ENCODE measurements at places on chromosomes 7 and 10.

DNA sequence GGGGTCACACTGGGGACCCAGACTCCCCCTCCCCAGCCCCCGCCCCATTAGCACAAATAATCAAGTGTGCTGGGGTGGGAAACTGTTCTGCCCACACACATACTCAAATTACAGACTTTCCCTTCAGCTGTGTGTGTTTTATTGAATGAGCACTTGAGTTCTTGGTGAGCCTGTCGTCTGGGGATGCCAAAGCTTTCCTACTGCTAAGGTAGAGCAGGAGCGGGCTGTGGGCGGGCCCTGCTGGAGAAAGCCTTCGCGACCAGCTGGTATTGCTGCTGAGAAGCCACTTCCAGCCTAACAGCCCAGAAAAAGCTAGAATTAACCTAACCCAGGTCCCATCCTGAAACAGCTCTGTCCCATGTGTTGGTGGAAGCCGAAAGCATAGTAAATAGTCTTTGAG is 87.0 kb upstream of the KMT2E start:
- DNase-seq, result no peak

DNA sequence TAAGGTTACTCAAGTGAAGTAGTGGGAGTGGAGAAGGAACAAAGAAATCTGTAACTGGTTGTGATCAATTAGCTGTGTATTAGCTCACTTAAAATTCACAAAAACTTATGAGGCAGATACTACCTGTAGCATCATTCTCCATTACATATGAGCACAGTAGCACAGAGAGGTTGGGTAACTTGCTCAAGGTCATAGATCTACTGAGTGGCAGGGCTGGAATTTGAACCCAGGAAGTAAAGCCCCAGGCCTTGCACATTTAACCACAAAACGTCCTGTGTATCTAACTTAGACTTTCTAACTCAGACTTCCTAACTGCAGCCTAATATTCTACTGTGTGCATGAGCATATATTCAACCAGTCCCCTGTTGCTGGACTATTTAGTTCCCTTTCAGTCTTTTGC is 5.6 kb upstream of the SLF2 start:
- no peak for DNase-seq

- DNase-seq, result no peak
These were observed 3.4 kb downstream of the CAV1 start for GRCh38 chr7:116528008-116528789.

DNA sequence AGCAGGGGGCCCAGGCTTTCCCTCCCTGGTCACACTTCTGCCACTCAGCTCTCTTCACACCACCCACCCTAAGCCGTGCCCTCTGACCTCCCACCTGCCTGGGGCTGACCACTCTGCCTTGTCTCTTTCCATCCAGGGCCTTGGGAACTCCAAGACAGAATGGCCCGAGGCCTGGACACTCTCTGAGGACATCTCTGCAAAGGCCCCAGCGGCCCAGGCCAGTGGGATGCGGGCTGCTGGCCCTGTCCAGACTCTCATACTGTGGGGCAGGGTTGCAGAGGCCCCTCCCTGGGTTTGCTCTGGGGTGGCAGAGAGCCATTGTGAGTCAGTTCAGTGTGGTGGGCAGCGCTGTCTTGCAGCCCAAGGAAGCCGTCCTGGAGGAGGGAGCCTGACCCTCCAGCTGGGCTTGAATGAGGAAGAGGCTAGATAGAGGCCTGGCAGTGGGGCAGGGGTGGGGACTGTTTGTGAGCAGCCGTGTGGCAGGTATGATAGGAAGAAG is 39.9 kb upstream of the RABGEF1 start:
- DNase-seq, result no peak

DNA sequence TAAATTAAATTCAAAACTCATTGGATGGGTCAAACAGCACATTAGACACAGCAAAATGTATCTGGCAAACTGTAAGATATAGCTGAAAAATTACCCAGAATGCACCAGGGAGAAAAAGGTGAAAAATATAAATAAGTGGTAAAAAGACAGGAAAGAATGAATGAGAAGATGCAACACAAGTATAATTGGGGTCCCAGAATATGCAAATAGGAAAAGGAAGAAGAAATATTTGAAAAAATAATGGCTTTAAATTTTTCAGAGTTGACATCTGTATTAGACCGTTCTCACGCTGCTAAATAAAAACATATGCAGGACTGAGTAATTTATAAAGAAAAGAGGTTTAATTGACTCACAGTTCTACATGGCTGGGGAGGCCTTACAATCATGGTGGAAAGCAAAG is 167.7 kb upstream of the PLXNA4 start:
- no peak for DNase-seq

DNA sequence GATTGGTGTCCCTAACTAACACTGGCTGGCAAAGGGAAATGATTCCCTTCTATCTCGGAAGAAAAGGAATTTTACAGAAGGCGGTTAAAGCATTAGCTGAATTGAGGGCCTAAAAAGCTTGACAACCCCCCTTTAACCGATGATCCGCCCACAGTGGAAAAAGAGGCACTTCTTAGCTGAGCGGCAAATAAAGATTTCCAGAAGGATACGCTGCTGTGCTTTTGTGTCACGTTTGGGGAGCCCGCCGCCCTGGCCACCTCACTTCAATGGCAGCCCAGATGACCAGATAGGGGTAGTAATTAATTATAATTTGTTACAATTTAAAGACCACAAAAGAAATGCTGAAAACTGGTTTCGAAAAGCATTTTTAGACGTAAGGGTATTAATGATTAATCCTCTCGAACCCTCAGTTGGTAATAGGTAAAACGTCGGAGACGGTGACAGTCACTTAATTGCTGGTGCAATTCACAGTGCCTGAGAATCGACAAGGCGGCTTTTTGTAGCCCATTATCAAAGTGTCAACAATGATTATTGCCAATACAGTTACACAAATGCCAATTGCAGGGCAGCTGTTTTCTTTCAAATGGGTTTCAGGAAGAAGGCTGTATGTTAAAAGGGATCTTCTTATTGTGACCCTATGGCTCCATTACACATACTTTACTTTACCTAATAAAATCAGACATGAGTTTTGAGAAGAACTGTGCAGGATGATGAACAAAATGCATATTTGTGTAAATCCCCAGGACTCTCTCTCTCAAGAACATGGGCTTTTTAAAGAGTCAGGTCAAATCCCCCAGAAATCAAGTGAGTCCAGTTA is 154.1 kb downstream of the PIP4K2A start:
- DNase-seq, result no peak

DNA sequence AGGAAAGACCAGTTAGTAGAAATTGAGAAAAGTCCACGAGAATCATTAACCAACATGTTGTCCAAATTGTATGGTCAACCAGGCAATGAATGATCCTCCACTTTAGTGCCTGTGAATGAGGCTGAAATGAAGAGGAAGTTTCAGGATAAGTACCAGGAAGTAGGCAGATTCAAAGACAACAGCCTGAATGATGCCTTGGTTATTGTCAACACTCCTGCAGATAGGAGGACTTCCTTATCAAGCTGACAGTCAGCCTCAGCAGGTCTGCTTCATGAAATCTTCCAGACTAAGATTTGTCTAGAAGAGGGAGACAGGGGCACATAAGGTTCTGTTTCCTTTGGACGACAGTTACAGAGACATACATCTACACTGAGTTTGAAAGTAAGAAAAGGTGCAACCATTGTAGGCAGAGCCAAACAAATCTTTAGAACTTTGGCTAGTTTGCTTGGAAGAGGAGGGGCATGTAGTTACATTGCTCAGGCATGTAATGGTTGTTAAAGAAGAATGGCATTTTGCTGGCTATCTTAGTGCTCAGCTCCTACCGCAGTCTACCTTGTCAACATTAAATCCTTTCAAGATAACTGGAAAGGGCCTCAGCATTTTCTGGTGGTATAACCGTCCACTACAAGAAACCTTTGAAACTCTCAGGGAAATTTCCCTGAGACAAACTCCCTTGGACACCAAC is 81.4 kb downstream of the ABI1 start:
- no peak for DNase-seq

DNA sequence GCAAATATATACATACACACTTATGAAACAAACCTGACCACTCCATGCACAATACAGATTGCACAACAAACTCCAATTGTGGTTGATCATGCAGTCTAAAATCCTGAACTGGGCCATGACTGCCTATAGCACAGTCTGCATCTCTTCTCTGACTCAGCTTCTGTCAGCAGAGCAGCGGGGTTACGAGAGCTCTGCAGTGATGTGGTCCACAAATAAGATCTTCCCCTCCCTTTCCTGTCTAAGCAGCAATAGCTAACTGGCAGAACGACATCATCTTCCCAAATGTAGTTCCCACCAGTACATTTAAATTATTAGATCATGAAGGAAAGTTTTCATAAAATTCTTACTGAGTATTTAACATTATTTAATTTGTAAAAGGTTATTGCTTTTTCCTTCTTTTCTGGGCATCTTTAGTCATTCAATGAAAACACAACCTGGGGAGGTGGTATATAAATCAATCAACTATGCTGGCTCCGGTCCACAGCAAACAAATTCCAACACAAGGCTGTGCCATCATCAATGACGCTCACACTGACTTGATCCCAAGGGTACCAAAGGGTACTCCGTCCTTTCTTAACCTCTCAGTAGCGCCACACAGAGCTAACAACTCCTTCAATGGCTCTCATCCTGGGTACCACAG is 17.1 kb downstream of the ARHGAP21 start:
- no peak for DNase-seq

DNA sequence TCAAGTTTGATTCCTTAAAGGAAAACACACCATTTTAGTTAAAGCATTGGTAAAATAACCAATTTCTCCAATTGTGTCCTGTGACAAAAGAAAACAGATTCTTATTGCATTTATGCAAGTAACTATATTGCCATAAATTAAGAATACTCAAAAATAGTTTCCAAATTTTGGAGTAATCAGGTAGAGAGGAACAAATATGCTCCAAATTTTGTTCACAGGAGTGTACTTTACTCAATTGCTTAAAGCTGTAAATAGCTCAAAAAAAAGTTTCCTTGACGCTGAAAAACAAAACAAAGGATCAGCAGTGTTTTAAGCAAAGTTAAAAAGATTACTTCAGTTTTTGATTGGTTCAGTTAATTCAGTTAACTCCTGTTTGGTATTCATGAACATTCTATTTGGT is 52.2 kb upstream of the INHBA start:
- no peak for DNase-seq
